ENCODE measurements at places on chromosomes 1 and 21.

DNA sequence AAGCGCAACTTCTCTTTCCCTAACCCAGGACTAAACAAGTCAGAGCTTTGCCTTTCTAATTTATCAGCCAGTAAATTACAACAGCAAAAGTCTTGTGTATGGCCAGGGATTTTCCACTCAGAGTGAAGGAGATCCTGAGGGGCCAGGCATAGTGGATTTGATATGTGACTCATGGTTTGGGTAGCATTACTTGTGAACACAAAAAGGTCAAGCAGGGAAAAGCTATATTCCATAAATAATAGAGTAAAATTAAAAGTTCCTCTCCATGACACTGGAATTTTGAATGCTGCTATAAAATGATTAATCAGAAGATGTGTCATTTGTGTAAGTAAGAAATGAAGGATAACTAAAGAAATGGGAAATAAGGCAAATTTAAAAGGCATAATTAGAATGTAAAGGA is 284.8 kb downstream of the HLX start:
- DNase-seq = no peak

- DNase-seq = no peak
Measured at GRCh38 chr1:39098546-39099250, 72.5 kb downstream of the NDUFS5 start.

GRCh38 chr1:6587261-6588005 is 7.6 kb downstream of the ZBTB48 start:
- no peak for DNase-seq

GRCh38 chr1:91725618-91725988 is 160.3 kb downstream of the TGFBR3 start:
- no peak for DNase-seq

All from RWPE2 (cell line).